AG08395 (cell line): ENCODE measurements at places on chromosomes 5 and 9.

DNA sequence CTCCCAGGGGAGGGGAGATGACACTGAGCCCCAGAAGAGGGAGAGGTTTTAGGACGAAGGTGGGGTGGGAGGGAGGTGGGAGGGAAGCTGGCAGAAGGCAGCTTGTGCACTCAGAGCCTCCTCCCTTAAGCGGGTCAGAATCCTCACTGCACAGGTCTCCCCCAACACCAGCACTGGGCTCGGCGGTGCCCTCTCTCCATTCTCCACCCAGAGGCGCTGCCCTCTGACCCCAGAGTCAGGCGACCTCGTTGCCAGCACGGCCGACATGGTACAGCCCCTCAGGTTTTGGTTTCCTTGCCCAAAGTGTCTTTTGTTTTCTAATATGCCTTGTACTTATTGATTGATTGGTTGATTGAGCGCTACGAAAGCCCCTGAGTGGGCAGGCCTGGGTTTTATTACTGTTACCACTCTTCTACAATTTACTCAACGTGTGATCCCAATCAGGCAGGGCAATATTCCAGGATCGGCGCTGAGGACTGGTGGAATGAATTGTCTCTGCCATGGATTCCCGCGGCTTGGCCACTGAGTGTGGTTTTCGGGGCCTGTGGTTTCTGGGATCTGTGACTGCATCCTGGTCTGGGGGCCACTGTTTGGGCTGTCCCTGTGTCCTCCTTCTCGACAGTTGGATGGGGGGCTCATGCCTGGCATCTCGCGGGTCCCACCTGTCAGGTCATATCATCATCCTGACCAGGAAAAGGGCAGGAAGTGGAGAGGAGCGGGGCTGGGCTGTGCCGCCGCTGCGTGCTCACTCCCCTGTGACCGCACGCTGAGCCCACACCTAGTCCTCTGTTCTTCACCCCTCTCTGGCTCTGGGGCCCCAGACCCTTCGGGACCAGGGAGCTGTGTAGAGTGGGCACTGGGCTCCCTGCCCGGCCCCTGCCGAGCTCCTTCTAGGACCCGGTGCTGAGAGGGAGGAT lies 9.6 kb upstream of the FCN2 start:
- DNase-seq: no peak

DNA sequence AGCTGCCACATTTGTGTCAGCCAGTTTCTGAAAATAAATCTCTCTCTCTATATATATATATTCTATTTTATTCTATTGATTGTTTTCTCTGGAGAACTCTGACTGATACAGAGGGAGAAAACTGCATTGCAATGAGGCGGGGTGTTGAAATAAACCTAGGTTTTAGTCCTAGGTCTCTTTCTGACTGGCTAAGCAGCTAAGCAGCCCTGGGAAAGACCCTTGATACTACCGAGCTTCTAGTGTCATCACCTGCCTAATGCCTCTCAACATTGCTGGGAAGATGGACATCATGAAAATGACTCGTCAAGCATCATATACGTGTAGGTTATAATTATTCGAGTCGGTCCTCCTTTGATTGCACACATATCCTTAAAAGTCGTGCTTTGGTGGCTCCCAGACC lies 166.5 kb upstream of the IL12B start:
- no peak for DNase-seq

DNA sequence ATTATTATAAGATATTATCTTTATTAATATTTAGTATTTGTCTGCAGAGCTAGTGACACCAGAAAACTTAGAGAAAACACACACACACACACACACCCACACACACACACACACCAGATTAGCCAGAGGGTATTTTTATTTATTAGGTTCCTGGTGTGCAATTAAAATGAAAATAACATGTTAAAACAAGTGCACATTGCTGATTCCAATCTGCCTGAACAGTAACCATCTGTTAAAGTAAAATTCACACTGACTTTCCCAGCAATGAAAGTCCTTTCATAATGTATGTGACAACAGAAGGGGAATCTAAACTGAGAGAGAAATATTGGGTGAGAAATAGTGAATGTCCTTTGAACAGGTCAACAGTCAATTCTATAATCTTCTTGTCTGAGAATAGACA lies 2323.5 kb upstream of the ACO1 start:
- no peak for DNase-seq

DNA sequence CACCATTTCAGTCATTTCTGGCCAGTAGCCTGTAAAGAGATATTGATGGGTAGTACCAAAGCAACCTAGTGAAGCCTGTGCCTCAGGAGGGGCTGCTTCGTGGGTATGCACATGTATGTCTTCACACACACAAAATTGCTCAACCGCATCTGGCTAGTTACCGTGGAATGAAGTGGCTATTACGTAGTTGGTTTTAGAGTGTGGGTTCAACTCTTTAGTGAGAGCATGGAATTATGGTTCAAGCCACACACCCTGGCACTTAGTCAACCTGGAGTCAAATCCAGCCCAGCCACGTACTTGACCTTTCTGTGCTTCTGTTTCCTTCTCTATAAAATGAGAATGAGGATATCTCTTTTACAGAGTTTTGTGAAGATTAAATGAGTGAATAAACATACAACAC lies 174.9 kb downstream of the TTC39B start:
- no peak for DNase-seq

DNA sequence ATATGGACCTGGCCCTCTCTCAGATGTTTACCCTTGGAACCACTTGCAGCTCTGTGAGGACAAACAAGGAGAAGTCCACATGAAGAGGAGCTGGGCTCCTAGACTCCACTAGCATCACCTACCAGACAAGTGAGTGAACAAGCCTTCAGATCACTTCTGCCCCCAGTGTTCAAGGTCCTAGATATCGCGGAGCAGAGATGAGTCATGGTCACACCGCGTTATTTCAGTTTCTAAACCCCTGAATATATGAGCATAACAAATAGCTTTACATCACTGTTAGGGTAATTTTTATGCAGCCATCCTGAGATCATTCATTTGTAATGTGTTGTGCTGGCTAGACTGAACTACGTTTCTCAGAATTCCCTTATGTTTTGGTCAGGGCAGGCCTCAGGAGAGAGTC lies 77.0 kb upstream of the DAP start:
- no peak for DNase-seq

DNA sequence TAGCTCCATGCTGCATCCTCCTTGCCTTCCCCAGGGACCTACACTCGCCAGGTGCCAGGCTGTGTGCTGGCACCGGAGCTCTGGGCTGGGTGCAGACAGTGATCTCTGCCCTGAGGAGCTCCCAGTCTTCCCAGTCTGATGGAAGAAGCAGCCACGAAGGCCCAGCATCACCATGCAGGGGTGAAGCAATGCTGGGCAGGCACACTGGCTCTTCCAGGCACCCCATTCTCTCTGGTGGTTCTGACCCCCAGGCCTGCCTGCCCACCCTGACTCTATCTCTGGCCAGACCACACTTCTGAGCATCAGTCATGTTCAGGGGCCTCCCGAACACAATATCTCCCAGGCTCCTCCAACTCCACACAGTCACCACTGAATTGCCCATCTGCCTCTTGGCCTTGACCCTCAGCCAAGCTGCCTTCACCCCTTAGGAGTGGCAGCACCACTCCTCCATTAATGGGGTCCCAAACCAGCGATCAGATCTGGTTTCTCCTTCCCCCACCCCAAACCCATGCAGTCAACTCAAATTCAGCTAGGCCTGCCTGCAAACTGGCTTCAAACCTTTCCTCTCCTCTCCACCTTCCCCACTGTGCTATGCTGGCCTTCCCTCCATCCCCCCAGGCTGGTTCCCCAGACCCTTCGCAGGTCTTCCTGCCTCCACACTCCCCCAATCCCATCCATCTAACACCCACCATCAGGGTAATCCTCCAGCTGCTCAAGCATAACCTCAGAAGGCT lies 102.7 kb upstream of the MVB12B start:
- DNase-seq: no peak

DNA sequence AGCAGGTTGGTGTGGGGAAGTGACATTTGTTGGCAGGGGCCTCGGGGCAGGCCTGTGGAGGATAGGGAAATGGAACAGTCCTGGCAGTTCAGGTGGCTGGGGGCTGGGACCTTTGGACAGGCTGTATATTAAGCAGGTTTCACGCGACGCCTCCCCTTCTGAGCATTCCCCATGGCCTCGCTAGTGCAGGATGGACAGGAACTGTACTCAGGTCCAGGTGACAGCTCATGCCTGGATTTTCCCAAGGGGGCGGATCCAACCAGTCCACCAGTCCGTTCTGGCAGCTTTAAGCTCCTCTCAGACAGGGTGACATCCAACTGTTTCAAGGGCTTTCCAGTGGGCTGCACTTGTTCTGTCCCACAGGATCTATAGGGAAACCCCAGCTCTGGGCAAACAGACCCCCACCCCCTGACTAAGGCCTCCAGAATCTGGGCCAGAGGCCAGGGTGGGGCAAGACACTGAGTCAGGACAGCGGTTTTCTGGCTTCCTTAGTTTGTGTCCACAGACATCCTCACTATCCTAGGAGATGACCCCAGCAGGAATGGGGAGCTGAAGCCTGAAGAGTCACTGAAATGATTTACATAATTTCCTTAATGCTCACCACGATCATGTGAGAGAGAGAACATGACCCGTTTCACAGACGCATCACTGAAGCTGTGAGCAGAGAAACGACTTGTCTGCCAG lies 20.9 kb downstream of the CSF2 start:
- peak; percentile 93 for DNase-seq

DNA sequence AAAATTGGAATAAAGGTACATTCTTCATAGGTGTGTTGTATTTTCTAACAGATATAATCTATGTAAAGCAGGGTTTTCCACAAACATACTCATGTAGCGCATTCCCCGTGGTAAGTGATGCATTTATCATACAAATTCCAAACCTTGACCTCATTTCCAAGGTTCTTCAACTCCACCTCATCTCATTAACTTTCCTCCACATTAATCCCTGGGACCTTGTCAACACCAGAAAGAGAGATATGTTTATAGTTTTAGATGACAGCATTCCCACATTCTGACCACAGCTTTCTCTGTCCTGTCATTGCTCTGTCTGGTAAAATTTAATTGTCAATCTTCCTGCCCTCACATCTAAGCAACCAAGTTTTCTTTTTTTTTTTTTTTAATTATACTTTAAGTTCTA lies 415.1 kb downstream of the TMEM161B start:
- DNase-seq: no peak

- DNase-seq: peak; percentile 36
Measured at GRCh38 chr5:58156973-58157701, 302.7 kb downstream of the PLK2 start.

DNA sequence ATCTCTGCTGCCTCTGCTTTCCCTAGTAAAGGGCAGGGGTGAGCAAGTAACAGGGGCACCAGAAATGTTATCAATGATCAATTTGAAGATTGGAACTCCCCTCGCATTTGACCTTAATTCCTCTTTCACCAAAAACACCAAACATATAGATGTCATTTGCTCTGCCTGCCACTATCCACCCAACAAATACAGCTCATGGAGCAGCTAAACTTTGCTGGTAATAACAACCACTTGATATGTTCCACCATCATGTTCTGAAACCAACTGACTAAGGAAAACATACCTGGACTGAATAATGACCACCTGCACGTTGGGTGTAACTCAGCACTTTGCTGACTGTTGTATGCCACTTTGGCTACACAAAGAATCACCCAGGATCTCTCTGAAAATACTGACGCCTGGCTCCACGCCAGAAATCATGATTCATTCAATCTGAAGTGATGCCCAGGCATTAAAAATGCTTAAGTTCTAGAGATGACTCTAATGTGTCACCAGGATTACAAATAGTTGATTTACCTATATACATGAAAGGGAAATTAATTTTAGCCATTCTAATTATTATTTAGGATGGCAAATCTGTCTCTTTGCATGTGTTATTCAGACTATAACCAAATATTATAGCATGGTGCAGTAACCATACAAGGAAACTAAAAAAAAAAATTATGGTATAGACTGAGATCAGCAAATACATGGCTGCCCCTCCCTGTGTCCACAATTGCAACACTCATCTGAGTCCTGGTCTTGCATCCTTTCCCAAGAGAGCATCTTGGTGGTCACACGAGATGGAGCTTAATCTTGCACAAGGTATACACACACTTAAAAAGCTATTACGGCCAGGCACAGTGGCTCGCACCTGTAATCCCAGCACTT lies 43.1 kb upstream of the TTC39B start:
- DNase-seq: peak; percentile 25

DNA sequence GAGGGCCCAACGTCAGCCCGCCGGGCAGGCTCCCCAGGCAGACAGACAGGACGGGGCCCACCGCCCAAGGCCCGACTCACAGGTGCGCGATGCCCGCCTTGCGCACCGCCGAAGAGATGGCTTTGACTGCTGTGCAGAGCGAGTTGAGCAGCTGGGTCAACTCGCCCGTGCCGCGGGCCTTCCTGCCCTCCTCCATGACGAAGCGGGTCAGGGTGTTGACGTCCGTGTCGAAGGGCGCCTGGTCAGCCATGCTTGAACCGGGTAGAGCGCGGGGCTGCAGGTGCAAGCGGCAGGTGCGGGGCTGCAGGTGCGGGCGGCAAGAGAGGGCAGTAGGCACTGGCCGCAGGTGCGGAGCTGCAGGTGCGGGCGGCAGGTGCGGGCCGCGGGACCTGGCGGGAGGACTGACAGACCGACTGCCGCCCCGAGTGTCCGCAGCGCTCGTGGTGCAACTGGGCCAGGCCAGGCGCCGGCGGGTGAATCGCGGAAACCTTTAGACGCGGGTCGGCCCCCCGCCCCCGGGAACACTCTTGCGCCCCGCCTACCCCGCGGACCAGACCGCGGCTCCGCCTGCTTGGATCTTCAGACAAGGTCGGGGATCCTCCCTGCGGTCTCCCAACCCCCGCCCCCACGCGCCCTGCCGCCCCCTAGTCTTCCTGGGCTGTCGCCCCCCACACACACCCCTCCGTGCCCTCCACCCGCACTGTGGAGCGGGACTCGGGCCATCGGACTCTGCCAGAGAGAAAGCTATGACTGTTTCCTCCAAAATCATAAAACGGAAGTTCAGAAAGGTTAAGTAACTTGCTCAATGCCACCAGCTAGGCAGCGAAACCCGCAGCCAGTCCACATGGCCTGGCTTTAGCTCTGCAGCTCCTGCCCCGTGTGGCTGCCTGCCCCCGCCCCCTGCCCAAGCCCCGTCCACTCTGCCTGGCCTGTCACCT lies at the start of gene FBP1:
TSS of gene FBP1 (minus strand) at position 458 of the 938 bp plus-strand sequence. CDS start at position 250, 208 bp downstream.
- no peak for DNase-seq

- DNase-seq: peak; percentile 80
Measured at GRCh38 chr5:113166852-113167366, 190.3 kb downstream of the DCP2 start.

DNA sequence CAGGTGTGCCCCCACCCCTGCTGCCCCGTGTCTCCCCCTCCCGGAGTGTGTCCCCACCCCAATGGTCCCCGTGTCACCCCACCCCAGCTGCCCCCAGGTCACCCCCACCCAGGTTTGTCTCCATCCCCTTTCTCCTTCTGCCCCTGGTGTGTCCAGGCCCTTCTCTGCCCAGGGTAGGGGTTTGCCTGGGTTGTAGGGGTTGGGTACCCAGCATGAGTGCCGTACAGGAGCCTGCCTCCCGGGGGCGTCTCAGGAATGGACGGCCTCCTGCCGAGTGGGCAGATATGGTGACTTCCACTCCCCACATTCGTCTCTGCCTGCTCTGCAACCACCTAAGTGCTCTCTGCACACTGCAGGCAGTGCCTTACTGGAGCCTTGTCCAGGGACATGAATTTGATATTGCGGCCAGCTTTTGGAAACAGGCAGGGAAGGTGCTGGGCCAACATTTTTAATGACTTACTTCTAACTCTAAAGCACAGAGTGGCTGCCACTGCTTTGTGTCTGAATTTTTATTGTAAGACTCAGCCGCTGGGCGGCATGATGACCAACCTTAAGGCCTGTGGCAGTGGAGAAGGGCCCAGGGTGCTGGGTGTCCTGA lies 6.7 kb downstream of the LRRC14B start:
- DNase-seq: no peak
